ENCODE measurements at places on chromosomes 6 and 20.
A peak's percentile ranks its signal among the peaks of the same experiment; 100 is the strongest.

- DNase-seq = no peak
Measured at GRCh38 chr20:39877788-39878187, 811.2 kb downstream of the MAFB start.

- DNase-seq = no peak
Measured at GRCh38 chr6:21967056-21967974, 329.5 kb downstream of the PRL start.

DNA sequence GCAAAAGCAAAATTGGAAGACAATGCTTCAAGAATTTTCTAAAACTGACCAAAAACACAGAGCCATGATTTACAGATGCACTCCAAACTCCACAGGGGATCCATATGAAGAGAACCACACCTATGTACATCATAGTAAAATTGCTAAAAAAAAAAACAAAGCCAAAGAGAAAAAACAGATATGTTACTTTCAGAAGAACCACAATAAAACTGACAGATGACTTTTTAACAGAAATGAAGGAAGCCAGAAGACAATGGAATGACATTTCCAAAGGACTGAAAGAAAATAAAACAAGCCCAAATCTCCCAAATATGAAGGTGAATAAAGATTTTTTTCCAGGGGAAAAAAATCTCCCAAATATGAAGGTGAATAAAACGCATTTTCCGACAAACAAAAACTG lies 17.5 kb downstream of the TRERF1 start:
- no peak for DNase-seq

GRCh38 chr6:37068356-37069270 lies 63.2 kb downstream of the FGD2 start:
- no peak for DNase-seq

DNA sequence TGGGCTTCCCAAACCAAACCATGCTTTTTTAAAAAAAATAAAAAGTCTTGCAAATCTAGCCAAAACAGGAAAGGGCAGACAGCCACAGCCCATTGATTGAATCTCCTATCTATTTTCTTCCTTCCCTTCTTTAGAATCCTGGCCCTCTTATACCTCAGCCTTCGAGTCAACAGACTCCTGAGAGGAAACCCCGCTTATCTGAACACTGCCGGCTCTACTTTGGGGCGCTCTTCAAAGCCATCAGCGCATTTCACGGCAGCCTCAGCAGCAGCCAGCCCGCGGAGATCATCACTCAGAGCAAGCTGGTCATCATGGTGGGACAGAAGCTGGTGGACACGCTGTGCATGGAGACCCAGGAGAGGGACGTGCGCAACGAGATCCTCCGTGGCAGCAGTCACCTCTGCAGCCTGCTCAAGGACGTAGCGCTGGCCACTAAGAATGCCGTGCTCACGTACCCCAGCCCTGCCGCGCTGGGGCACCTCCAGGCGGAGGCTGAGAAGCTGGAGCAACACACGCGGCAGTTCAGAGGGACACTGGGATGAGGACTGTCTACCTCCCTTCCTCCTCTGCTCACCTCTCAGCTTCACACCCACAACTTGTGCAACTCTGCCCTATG lies 10.1 kb upstream of the RTF2 start:
- DNase-seq = no peak

- DNase-seq = no peak
Measured at GRCh38 chr20:38057351-38057972, 23.9 kb downstream of the RPRD1B start.

DNA sequence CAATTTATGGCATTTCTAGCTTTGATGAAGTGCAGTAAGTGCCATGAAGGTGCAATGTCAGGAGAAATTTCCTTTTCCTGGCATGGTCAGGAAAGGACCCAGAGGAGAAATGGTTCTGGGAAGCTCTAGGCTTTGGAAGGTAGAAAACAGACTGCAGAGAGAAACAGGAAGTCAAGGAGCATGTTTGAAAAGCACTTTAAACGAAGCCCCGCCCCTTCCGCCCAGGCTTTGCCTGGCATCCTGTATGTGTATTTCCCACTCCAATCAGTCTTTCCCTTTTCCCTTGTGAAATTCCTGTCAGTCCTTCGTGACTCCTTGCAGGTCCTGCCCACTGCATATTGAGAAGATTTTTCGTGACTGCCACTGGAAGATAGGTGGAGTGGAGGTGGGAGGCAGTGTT lies 320.9 kb upstream of the SASH1 start:
- no peak for DNase-seq

DNA sequence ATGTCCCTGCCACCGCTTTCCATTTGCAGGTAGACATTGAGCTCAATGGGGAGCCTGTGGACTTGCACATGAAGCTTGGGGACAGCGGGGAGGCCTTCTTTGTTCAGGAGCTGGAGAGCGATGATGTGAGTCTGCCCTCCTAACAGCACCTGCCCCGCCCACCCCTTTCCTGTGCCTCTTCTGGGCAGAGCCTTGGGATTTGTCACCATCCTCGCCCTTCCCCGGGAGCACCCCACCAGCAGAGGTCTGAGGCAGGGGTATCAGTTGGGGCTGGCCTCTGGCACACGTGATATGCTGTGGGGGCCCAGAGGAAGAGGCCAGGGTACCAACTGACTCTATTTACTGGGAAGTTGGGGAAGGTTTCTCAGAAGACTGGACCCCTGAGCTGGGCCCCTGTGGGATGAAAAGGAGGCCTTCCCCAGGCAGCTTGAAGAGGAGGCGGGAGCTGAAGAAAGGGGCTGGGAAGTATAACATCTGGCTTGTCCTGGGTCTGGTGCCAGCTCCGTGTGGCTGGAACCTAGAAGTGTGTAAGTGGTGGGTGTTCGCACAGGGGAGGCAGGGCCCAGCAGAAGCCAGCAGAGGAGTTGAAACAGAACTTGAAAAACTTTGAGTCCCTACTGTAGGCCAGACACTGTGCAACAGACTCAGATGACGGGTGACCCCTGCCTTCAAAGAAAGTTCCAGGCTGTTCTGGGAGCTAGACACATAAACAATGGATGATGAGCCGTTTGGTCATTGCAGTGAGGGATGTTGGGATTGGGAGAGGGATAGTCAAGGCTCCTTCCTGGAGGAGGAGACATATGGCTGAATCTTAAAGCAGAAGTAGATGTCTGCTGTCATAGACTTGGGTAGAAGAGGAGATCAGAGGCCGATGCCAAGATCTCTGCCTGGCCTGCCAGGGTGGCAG lies 7.2 kb downstream of the LPIN3 start:
- no peak for DNase-seq

- no peak for DNase-seq
Measured at GRCh38 chr6:142441716-142442115, 139.9 kb downstream of the ADGRG6 start.

- DNase-seq = no peak
Measured at GRCh38 chr20:38724626-38725147, 401 bp downstream of the SLC32A1 start.

DNA sequence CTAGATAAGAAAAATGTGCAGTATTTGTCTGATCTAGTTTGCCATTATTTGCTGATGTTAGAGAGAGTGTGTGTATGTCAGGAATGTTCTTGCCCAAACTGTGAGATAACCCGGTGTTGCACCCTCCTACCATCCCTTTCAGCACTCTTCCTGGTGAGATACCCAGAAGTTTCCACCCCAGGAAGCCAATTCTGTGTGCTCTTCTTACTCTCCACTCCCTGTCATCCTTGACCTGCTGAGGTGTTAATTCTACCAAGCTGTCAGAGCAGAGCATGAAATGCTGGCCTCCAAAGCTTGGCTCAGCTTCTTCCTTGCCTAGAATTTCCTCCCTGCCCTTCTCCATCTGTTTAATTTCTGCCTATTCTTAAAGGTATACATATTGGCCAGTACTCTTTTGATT lies 237.3 kb upstream of the CNR1 start:
- DNase-seq = no peak

- no peak for DNase-seq
Measured at GRCh38 chr6:2958331-2958711, 13.0 kb downstream of the SERPINB6 start.

DNA sequence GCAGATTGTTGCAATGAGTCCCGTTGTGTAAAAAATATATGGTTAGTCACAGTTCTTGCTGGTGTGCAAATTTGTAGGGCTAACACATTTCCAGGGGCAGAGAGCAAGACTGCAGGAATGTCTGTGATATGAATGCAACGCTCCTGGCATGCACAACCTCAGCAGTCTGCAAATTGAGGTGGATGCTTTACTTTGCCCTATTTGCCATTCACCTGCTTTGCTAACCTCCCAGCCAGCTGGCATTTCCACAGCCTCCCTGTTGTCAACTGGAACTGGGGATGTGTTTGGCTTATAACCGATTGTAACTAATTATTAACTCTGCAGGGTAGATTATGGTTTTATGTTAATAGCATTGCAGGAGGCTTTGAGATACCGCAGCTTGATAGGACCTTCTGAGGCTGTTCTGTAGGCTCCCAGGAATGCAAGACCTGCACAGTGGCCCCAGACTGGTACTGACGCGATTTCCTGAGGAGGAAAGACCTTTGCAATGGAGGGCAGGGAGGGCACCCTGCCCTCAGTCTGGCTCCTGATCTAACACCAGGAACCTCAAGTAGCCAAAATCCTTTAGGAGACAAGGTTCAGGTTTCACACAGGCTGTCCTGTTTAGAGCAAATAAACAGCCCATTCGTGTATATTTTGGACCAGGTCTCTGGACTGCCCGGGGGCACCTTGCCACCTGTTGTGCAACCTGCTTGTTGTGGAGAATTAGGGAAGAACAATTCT lies 53.4 kb downstream of the EDN1 start:
- DNase-seq = no peak

- DNase-seq = no peak
Measured at GRCh38 chr6:130913120-130913519, 85.9 kb downstream of the SMLR1 start.

DNA sequence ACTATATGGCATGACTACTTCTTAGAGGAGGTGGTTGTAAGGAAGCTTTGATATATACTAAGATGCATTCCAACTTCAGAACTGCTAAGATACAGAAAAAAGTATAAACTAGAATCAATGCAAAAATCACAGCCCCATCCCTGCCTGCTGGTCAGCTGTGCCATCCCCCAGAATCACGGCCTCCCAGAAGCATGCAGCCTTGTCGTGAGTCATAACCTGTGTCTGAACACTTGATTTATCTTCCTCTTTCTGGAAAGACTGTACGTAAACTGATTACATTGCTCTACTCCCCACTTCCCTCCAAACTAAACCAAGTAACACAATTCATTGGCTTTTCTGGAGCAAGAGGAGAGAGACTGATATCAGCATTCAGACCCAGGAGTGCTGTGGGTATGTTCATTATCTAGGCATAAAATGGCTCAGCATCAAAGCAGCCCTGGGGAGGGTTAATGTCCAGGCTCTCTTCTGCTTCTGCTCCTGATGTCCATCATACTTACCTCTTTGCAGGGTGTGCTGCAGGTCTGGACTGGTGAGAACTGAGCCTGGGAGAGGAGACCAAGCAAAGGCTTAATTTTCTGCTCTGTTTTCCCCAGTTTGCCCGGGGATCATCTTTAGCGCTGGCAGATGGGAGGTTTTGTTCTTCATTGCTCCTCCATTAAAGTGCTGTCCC lies 18.4 kb downstream of the SCP2D1 start:
- no peak for DNase-seq

DNA sequence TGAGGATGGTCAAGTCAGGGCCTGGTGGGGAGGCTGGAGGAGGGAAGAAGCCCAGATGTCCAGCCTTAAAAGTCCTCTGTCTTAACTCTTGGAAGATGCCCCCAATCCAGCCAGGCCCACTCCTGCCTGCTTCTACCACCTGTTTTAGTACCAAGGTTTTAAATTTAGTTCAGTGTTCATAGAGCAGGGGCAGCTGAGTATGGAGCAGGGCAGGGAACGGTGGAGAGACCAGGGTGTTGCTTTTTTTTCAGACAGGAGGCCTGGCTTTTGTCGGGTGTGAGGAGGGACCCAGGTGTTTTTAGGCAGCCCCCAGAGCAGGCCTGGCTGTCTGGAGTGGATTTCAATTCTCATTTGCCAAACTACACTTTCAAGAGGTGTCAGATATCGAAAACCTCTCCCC lies 278.8 kb downstream of the CDC5L start:
- no peak for DNase-seq

GRCh38 chr6:6851059-6851948 lies 256.5 kb upstream of the RREB1 start:
- peak; percentile 96 for DNase-seq
